NCI-H1048 (cell line): ENCODE measurements at places on chromosomes 16 and 17.

DNA sequence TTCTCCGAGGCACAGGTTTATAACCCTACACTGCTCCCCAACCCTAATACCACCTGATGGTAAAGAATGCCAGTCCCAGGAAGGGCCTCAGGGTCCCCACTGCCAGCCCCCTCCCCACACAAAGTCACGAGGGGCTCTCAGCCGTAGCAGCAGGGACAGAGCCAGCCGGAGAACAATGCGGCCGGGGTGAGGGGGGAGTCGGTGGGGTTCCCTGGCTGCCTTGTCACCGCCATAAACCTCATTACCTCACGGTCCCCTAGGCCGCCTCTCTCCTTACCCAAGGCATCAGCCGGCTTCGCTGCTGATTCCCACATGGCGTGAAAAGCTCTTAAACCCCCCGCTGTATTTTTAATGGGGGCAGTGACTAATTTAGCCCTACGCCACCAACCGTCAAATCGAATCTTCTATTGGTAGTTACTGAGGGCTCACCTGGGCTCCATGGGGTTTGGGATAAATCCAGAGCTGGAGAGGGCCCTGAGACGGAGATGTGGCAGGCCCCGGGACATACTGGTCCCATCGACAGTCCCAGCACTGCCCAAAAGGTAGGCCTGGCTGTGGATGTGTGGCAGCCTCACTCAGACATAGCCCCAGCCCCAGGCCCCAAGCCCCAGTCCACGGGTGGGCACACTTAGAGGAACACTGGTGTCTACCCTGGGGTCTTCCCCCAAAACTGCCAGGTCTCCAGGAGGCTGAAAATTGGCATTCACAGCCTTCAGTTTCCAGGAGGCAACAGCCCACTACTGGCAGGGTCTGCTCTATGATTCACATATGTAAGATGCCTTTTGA lies 115.3 kb downstream of the C16orf78 start:
- DNase-seq: no peak

DNA sequence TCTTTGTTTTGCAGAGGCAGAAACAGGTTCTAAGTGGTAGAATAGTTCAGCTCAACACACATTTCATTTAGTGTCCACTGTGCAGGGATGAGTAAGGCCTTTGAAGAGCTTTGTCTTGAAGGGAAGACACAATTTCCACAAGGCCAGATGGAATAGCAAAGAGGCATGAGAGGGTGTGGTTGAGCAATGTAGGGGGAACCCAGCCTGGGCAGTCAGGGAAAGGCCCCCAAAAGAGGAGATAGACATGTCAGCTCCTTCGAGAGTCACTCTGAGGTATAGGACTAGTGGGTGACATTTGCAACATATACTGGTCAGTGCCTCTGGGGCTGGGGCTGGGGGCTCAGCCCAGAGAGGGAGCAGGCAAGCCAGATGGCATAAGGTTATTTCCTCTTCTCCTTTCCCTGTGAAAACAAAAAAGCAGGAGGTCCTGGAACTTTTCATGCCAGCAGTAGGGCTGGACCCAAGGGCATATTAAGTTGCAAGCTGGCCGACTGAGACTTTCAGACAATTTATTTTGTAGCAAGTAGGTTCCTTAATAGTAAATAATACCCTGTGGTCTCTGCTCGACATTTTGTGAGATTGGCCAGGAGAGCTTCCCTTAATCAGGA lies 7.1 kb downstream of the ALKBH5 start:
- DNase-seq: no peak

DNA sequence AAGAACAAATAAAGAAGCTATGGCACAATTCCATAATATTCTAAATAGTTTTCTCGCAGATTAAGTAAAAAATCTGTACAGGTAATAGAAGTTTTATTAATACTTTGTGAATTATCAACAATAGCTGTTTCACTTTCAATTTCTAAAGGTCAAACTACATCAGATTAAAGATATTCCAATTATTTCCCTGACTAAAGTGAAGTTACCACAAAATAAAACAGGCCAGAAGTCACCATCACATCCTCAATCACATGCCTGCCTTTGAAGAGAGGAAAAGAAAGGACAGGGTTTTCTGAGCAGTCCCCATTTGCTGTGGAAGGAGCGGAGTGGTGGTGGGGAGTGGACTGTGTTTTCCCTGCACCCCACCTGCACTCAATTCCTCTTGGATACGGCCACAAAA lies 11.1 kb downstream of the ITFG1 start:
- DNase-seq: no peak

DNA sequence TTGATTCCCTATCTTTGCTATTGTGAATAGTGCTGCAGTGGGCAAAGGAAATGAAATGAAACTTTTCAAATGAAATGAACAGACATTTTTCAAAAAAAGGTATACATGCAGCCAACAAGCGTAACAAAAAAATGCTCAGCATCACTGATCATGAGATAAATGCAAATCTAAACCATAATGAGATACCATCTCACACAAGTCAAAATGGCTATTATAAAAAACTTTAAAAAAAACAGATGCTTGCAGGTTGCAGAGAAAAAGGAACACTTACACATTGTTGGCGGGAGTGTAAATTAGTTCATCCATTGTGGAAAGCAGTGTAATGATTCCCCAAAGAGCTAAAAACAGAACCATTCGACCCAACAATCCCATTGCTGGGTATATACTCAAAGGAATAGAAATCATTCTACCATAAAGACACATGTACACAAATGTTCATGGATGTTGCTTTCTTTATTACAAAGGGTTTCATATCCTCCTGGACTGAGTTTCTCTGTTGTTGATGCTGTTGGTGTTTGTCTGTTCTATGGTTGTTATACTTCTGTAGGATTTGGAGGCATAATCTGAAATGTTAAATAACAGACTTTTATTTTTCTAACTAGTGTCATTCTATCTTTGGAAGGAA lies 99.3 kb upstream of the SOX9 start:
- no peak for DNase-seq

GRCh38 chr16:86819533-86819892 lies 241.2 kb downstream of the FOXL1 start:
- no peak for DNase-seq

DNA sequence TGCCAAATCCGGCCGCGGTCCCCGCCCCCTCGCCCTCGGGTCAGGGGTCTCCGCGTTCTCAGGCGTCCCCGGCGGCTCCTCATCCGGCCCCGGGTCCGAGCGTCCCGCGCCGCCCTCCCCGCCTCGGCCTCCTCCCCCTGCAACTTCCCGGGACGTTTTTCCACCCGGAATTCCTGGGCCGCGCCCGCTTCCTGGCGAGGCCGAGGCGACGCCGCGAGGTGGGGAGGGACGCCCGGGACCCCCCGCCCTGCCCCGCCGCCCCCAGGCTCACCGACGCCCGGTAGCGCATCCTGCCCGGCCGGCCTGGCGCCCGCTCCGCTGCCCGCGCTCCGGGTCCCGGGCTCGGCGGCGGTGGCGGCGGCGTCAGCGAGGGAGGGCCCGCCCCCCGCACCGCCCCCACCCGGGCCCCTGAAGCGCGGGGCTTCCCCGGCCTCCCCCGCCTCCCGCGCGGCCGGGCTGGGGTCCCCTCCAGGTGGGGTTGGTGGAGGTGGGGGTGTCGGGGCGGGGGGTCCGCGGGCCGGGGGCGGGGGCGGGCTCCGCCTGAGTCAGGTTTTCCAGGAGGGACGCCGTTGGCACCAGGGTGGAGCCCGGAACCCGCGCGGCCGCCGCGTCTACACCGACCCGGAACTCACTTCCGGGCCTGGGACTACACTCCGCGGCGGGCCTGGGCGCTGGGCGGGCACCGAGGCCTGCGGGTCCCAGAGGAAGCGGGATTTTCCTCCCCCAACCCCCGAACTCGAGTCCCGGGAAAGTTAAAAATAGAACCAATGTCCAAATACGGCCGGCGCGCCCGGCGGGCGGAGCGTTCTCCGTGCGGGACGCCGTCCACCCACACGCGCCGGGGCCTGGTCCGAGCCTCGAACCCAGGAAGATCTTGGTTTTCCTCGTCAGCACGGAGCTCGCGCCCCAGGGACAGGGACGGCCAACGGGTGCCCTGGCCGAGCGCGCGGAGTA lies 6.8 kb downstream of the MYO1C start:
- no peak for DNase-seq

GRCh38 chr17:36777118-36777517 lies 160.2 kb upstream of the LHX1 start:
- DNase-seq: no peak

- no peak for DNase-seq
Measured at GRCh38 chr16:53131050-53131362, 76.2 kb downstream of the CHD9 start.

DNA sequence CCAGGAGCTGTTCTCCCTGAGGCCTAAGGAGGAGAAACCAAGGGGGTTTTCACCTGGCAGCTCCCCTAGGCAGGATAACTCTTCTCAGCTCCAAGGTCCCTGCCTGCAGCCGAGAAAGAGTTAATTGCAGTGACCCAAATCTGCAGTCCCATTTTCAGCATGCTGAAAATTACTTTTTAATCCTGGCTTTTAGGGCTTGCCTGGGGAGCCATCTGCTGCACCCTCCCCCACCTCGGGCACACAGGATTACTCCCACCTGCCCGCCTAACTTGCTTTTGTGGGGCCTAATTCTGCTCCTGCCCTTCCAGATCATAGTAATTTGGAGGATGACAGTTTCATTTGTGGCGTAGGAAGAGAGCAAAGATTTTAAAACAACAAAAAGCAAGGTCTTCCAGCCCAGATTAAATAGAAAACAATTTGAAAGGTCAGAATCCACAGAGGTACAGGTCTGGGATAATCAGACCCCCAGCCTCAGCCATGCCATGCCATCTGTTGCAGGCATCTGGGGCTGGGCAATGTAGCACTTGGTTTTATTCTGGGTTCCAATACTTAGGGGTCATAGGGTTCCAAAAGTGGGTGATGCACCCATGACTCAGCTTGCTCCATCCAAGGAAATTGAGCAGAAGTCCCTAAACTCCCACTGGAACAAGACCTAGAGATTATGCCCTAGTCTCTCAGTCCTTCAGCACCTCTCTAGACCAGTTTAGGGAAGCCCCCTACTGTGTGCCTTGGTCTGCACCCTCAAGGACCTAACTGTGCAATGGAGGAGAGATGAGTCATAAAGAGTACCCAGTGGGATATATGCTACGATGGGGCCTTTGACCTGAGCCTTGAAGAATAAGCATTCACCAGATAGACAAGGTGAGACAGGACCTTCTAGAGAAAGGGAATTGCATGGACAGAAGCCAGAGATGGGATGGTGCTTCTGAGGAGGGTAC lies 64.5 kb upstream of the NLK start:
- DNase-seq: no peak

GRCh38 chr16:66547101-66547989 lies 2.6 kb downstream of the TK2 start:
- DNase-seq: no peak

- no peak for DNase-seq
Measured at GRCh38 chr17:8204761-8205555, 5.4 kb downstream of the AURKB start.

GRCh38 chr16:4852221-4852872 lies 5.1 kb downstream of the UBN1 start:
- no peak for DNase-seq

- no peak for DNase-seq
Measured at GRCh38 chr16:17566656-17567450, 96.1 kb upstream of the XYLT1 start.

GRCh38 chr17:80561541-80562114 lies 17.0 kb downstream of the RPTOR start:
- no peak for DNase-seq

DNA sequence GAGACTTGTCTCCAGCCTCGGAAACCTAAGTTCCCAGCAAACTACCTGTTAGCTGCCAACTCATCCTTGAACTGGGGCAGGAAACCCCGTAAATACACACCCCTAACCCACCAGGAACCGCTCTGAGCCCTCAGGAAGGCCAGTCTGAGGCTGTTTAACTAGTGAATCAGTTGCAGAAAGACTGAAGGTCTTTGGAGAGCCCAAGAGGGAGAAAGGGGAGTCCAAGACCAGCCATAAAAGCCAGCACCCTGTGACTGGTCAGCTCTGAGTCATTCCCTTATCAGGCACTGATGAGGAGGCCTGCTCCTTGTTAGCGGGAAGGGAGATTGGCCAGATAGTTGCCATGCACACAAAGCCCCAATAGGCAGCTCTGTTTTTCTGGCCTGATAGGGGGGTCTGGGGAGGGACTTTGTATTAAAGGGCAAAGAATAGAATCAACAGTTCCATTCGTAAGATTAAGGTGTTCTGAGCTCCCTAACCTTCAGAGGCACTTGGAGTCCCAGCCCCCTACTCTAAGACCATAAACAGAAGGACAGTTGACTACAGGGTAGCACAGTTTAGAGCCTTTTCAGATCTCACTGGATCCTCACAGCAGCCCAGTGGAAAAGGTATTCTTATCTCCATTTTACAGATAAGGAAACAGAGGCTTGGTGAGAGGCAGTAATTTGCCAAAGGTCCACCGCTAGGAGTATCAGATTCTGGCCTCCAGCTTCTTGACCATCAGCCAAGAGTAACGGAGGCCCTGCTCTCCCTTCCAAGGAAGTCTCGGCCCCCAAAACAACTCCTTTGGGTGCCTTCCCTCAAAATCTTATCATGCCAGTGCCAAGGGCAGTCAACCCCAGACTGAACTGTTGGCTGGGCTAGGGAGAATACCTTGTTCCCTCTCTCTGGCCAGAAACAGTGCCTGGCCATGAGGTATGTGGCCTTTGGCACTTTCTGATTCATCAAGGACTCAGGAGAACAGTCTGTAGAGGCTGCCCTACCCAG lies 2.2 kb upstream of the KRT19 start:
- DNase-seq: no peak

GRCh38 chr17:61480414-61480807 lies 28.2 kb downstream of the TBX4 start:
- no peak for DNase-seq

- DNase-seq: no peak
Measured at GRCh38 chr16:22727285-22728166, 86.4 kb upstream of the HS3ST2 start.

DNA sequence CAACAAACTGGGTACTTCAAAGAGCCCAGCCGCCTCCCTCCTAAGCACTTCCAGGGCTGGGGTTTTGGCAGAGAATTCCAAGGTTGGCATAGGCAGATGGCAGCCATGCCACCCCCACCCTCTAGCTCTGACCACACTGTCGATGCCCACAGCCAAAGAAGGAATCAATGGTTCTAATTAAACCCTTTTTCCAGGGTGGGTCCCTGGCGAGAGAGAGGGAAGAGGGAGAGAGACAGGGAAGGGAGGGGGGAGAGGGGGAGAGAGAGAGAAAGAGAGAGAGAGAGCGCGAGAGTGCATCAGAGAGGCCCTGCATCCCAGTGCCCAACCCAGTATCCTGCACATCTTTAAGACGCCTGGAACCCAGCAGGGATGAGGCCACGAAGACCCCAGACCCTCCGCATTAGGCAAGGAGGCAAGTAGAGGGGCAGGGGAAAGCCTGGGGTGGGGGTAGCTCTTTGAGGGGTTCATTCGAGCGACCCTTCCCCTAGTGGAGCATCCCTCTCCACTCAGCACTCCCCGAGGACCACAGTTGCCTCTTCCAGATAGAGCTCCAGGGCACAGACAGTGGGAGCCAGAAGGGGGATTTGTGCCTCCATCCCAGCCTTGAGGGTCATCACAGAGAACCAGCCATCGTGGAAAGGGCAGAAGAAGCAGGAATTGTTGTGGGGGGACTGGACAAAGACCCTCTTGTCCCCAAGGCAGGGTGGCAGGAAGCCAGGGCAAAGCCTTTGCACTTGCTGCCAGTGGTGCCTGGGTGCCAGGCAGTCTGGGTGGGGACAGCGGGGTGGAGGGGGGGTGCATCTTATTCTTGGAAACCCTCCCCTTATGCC lies 2.6 kb downstream of the SRCIN1 start:
- DNase-seq: no peak
